ENCODE measurements at places on chromosomes 11 and 22.

GRCh38 chr11:64313491-64314145, 3.7 kb downstream of the TRMT112 start:
- no peak for DNase-seq

GRCh38 chr22:33835265-33835664, 85.0 kb downstream of the LARGE1 start:
- no peak for DNase-seq

DNA sequence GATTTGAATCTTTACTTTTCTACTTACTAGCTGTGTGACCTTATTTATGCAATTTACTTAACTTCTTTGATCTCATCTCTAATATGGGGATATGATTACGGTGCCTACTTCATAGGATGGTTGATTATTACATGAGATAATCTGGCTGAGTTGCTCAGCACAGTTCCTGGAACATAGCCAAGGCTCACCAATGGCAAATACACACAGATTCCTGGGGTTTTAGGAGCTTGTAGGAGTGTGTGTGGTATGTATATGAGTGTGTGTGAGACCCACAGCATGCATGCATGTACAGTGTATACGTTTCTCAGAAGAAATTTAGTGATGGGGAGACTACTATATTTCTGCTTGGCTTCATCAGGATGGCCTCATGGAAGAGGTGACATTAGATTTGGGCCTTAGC, 256.9 kb downstream of the KIRREL3 start:
- DNase-seq = no peak

GRCh38 chr11:127369356-127369755, 368.8 kb upstream of the KIRREL3 start:
- DNase-seq = no peak

DNA sequence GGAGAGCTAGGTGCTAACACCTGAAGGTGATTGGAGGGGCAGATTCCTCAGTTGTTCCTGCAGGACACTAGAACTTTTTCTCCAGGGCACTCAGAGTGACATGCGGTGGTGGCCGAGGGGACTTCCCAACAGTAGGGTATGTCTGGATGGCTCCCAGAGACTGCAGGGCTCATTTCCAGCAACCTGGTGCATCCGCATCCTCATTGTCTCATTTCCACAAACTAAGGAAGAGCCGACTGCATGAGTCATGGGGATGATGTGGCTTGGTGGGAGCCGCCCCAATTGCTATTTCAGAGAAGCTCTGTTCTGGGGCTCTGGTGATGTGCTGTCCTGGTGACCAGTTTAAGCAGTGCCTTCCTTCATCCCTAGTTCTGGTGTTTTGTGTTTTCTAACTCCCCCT, 2.8 kb upstream of the ROBO4 start:
- no peak for DNase-seq

DNA sequence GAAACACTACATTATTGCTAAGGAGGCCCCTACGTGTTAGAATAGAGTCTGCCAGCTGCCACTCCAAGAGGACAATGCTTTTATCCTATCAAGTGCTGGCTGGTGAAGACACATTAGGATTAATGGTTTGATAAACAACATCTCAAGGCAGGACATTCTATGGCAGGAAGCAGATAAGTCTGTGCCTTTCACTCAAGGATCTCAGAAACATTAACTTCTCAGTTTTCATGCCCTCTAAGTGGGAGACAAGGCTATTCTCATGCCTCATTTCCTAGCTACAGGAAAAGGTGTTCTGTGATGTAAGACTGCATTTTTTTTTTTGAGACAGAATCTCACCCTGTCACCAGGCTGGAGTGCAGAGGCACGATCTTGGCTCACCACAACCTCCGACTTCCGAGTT, 23.5 kb upstream of the TIMP3 start:
- no peak for DNase-seq

- no peak for DNase-seq
These were observed 43.3 kb downstream of the PARVA start for GRCh38 chr11:12420706-12421105.

- DNase-seq = no peak
These were observed 202.4 kb upstream of the PDGFD start for GRCh38 chr11:104366321-104366734.

DNA sequence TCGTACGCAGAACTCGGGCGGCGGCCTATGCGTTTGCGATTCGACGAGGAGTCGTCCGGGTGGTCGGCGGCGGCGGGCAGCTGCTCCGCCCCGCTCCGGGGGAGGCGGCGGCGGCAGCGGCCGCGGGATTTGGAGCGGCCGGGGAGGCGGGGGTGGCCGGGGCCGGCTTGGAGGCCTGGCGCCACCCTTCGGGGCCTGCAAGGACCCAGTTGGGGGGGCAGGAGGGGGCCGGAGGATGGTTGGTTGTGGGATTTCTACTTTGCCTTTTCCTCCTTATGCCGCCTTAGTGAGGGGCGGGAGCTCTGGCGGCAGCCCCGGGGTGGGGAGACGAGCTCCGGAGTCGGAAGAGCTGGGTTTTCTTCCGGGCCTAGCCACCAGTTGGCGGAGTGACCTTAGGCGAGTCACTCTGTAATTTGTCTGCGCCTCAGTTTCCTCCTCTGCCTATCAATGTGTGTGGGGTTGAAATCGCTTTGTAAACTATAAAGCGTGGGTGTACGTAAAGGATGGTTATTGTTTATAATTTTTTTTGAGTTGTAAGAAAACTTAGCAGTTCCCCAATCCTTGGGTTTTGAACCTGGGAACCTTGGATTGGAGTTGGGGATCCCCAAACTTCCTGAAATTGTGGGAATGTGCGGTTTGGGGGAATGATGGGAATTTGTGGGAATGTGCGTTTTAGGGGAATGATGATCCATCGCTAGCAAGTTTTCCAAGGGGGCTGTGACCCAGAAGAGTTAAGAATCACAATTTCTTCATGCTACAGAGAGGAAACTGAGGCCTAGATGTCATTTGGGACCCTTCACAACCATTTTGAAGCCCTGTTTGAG, 679 bp downstream of the TUG1 start:
- peak; percentile 37 for DNase-seq

GRCh38 chr22:49046546-49047361, 780.9 kb downstream of the BRD1 start:
- no peak for DNase-seq

DNA sequence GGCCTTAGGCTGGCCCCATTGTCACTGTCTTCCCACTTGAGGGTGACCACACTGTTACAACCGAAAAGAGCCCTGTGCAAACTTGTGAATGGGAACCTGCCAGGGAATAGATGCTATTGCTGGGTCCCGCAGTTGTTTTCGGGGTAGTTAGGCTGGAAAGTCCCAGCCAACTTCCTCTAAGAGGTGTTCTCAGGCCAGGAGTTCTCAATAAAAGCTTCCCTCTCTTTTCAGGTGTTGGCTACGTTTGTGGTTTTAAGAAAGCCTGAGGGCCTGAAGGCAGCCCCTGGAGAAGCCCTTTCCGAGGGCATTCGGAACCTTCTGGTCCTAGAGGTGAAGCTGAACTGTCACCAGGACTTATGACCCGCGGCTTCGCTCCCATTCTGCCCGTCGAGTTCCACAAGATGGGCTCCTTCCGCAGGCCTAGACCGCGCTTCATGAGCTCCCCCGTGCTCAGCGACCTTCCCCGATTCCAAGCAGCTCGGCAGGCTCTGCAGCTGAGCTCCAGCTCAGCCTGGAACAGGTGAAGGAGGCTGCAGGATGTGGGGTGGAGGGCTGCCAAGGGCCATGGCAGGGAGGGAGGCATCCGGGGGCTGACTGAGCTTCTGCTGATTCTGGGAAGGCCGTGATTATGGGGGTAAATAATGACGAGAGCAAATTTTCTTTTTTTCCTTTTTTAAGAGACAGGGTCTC, 104.8 kb downstream of the PRR5L start:
- DNase-seq = no peak

GRCh38 chr11:5507933-5508305, 1.8 kb downstream of the UBQLN3 start:
- no peak for DNase-seq

- no peak for DNase-seq
These were observed 59.9 kb downstream of the SLC1A2 start for GRCh38 chr11:35359321-35360054.

- no peak for DNase-seq
These were observed 109.4 kb downstream of the LDLRAD3 start for GRCh38 chr11:36053281-36053680.

DNA sequence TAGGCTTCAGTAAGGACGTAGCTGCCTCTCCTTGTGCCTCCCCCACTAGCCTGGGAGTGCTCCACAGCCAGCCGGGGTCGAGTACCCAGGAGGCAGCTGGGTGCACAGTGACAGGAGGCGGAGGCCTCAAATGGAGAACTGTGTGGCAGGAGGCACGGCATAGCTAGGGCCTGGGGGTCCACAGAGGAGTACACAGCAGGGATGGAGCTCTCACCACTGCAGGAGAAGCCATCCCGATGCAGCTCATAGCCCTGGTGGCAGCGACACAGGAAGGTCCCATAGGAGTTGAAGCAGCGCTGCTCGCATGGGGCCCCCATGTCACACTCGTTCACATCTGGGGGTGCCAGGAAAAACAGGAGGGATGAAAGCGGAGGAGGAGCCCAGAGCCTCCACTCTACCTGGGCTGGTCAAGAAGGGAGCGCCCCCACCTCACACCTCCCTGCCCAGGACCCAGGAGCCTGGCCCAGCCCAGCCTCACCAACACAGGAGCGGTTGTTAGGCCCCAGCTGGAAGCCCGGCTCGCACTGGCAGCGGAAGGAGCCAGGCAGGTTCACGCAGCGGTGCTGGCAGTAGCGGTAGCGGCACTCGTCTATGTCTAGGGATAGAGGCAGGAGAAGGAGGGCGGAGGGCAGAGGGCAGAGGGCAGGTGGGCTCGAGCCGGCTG, 2.8 kb downstream of the EFEMP2 start:
- DNase-seq = no peak

DNA sequence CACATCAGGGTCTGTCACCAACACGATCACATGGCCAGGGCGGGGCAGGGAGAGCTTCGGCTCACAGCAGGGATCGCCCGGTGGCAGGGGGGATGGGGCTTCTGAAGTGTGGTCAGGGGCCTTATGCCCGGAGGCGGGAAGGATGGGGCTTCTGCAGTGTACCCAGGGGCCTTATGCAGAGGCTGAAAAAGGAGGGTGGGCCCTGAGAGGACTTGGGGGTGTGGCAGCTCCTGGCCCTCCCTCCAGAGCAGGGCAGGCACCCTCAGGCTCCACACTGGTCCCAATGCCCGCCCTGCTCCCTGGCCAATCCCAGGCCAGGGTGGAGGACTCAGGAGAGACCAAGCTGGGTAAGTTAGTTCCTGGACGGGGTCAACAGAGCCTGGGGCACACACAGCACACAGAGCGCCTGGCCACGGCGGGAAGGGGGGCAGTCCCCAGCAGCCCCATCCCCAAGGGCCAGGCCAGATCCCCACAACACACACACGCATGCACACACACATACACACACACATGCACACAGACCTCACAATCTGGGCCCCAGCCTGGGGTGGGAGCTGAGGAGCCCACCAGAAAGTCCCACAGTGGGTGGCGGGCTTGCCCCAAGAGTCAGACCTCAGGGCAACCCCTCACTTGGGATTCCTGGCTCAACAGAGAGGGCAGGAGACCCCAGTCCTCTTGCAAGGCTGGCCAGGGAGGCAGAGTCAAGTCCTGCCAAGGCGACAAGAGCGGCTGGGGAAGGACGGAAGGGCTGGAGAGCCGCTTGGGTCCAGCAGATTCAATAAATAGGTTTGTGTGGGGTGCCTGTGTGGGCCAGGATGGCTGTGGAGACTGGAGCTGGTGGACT, 1.1 kb upstream of the CEND1 start:
- DNase-seq = no peak

DNA sequence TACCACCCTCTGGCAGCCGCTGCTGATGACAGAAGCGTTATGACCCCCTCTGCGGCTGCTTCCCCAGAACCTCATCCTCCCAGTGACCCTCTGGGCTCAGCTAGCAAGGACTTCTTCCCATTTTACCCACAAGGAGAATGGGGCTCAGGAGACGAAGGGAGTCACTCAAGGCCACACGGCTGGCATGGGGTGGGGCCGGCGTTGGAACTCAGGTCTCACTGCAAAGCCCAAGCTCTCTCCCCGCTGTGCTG, 16.8 kb upstream of the SUN2 start:
- DNase-seq = no peak

DNA sequence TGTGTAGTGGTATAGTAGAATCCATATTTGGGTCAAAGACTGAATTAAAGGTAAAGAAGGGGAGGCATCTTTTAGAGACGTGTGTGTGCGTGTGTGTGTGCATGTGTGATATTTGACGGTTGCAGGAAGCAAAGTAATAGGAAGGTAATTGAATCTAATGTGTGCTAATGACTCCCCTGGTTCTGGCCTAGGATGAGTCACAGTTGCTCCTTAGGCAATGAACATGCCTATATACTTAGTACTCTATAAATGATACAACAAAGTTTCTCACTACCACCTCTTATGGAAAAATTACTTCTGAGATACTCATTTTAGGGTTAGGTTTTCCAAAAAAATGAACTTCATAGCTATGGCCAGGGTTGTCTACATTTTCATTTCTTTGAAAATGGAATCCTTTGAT, 409.6 kb downstream of the GUCY1A2 start:
- DNase-seq = no peak

DNA sequence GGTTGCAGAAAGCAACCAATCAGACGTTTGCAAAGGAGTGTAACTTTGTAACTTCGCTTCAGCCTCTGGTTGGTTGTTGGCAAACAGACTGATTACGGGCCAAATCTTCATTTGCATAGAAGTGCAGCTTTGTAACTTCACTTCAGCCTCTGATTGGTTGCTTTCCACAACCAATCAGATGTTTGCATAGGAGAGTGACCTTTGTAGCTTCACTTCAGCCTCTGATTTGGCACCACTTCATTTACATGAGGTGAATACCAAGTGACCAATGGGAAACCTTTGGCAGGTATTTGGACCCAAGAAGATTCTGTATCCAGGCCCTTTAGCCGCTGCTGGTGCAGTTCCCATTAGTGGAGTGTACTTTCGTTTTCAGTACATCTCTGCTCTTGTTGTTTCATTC, 16.0 kb downstream of the USP47 start:
- DNase-seq = no peak

DNA sequence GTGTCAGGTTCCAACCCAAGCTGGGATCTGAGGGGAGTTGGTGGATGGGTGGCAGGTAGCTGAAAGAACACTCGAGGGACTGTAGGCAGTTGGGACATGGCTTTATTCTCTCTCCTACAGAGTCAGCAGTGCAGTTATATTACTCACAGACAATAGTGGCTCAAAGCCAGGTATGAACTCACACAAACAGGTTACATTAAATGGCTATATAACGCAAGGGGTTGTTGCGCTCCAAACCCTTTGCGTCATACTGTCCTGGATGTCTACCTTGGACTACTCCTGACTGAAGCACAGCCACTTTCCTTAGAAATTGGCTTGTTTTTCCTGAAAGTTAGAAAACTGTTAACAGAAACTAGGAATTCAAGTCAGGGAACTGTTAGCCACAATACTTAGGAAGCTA, 66.4 kb upstream of the OR4B1 start:
- DNase-seq = no peak

GRCh38 chr11:2903672-2904011, 18.1 kb upstream of the CDKN1C start:
- DNase-seq = no peak

- no peak for DNase-seq
These were observed 47.2 kb upstream of the ADA2 start for GRCh38 chr22:17266251-17266971.

Measured in activated CD8-positive, alpha-beta memory T cell treated with anti-CD3 and anti-CD28 coated beads, Interleukin-2, amount 50 U/mL, for 4 hours (primary cell).